ENCODE measurements at places on chromosomes 2 and 18.

GRCh38 chr18:13494871-13495445, 231.4 kb downstream of the FAM210A start:
- DNase-seq: no peak

GRCh38 chr2:98601532-98602132, 6.7 kb downstream of the COA5 start:
- no peak for DNase-seq

DNA sequence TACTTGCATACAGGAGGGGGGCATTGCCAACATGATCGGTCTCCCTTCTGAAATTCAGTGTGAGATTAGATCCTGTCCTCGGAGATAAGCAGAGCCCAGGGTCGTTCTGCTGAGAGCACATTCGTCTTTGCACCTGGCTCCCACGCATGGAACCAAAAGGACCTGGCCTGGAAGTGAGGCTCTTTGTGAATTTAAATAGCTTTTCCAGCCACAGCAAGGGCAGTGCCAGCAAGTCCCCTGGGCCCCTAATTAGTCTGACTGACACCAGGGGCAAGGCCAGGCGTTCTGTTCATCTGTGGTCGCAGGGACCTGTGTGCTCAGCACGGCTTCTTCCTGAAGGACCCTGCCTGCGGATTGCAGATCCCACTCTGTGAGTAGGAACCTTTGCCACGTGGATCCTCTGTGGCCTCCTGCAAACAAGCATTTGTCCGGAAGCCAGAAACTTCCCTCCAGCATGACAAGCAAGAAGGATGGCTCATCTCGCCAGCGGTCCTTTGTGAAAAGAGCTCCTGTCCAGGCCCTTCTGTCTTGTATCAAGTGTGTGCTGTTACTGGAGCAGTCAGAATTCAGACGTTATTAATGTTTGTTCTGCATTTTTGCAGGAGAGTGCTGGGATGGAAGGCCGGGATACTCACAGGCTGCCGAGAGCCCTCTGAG, 128.7 kb downstream of the TPO start:
- DNase-seq: no peak

- DNase-seq: no peak
These were observed 27.8 kb downstream of the MBD5 start for GRCh38 chr2:148048475-148049221.

DNA sequence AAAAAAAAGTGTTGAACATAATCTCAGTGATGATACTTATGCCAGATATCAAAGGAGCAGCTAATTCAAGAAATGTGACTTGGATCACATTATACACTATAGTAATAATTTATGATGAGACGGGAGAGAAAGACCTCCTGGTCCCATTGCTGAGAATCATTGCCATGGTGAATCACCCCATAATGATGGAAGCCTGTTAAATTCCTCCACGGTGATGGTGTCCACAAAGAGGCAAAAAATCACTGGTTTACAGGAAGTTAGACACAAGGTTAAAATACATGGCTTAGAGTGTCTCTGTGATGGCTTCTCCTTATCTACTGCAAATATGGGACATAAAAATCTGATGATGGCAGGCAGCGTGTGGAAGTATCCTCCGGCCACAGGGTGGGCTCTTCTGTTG, 210.0 kb downstream of the CDH2 start:
- no peak for DNase-seq

GRCh38 chr2:146143971-146144370, 1624.1 kb upstream of the ZEB2 start:
- no peak for DNase-seq

- DNase-seq: no peak
These were observed 33.2 kb upstream of the CYTIP start for GRCh38 chr2:157476953-157477709.

GRCh38 chr2:74361327-74361726, 18.1 kb upstream of the SLC4A5 start:
- no peak for DNase-seq

- DNase-seq: no peak
These were observed 10.9 kb downstream of the MEP1B start for GRCh38 chr18:32200766-32201165.

GRCh38 chr2:55161295-55162210, 70.5 kb downstream of the CLHC1 start:
- no peak for DNase-seq

DNA sequence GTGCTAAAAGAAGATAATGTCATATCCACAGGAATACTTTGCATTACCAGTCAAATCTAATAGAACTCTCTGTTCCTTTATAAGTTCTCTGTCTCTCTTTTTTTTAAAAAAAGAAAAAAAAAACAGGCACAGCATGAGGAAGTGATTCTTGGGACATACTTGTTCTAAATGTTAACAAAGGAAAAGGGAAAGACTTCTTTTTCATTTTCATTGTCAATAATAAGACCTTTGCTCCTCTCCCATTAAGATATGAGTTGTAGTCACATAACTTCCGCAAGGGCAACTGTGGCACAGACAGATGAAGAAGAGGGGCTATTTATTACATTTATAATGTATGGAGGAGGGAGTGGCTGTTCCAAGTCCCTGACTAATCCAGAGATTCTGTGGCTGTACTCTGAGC, 4.7 kb downstream of the CD302 start:
- no peak for DNase-seq

- DNase-seq: no peak
These were observed 101.4 kb upstream of the ATP8B1 start for GRCh38 chr18:57904535-57904934.

- no peak for DNase-seq
These were observed 50.1 kb upstream of the PIEZO2 start for GRCh38 chr18:11199477-11199876.

DNA sequence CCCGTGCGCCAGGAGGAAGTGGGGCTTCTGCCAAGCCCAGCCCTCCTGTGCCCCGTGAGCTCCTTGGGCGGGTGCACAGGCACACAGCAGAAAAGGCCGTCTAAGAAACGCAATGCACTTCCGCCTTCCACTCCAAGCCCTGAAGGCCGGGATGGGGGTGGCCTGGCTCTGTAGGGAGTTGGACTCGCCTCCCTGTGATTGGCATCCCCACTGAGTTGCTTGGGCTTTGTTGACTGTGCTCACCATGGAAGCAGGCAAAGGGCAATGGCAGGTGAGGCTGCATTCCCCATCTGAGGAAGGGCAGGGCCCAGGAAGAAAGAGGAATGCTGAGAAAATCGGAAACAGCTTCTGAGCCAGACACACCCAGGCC, 66.8 kb downstream of the CRACDL start:
- no peak for DNase-seq

GRCh38 chr2:40642237-40642636, 190.3 kb upstream of the SLC8A1 start:
- DNase-seq: no peak

- peak; percentile 74 for DNase-seq
These were observed 1.1 kb upstream of the FARP2 start for GRCh38 chr2:241354668-241355658.

GRCh38 chr18:58057291-58057965, 13.4 kb downstream of the NEDD4L start:
- DNase-seq: no peak

- no peak for DNase-seq
These were observed 3.6 kb upstream of the TFCP2L1 start for GRCh38 chr2:121288454-121289231.

GRCh38 chr2:95264624-95265023, 9.6 kb upstream of the PROM2 start:
- DNase-seq: no peak

GRCh38 chr18:77249569-77250500, at the start of gene GALR1:
Gene GALR1 (plus strand): TSS chr18:77249848. CDS start chr18:77250549, 701 bp downstream.
- peak; percentile 41 for DNase-seq

DNA sequence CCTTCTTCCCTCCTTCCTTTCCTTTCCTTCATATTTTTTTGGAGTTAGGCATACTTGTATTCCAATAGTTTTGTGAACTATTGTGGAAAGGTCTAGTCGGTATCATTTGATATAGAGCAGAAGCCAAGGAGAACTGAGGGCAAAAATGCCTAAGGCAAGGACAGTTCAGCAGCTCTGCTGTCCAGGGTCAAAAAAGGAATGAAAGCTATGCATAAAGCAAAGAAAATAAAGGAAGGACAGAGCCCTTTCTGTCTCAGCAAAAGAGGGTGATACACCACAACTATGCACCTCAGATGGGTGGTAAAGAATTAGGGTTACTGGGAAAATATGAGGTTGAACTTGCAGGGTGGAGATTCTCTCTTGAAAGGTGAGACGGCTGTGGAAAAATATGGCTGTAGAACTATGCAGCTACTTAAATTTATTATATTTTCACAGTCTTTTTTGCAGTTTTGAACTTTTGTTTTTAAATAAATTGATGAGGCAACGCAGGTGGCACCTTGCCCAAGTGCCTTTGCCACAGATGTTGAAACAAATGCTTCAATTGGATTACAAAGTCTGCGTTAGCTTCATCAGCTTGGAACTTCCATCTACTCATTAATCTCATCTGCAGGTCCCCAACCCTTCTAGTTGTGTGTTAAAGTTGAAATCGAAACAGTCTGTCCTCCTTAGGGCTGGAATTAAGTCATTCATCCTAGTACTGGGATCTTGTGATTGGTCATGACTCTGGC, 20.8 kb downstream of the LHCGR start:
- DNase-seq: no peak

- no peak for DNase-seq
These were observed 26.2 kb downstream of the ATAD2B start for GRCh38 chr2:23900541-23901322.

- no peak for DNase-seq
These were observed 32.7 kb downstream of the MEX3C start for GRCh38 chr18:51164761-51165281.

DNA sequence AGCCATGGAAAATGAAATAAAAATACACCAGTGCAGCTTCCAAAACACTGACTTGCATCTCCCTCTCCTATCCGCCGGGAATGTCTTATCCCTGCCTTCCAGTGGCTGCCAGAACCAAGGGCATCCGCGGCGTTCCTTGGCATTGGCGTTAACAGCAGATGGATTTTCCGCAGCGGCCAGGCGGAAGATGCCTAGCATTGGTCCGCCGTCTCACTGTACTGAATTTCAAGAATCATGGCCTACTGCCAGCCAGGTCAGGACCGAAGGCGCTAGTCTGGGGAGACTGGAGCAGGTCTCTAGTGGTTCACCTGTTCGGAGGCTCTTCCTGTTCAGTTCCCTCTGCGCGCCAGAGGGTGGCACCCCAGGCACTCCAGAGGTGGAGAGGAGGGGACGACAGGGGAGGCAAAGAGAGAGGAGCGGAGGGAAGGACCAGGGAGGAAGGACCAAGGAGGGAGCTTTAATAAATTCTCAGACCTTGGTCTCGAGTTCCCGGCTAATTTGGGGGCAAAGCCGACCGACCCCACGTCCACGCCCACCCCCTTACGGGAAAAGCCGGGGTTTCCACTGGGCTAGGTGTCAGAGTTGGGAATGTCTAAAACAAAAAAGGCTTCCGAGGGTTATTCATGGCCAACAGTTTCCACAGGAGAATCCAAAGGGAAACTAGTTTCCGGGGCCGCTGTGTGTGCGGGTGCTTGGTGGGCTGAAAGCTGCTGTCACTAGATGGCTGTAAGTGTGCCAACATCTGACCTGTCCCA, 3.7 kb upstream of the BCL2L11 start:
- DNase-seq: peak; percentile 78

DNA sequence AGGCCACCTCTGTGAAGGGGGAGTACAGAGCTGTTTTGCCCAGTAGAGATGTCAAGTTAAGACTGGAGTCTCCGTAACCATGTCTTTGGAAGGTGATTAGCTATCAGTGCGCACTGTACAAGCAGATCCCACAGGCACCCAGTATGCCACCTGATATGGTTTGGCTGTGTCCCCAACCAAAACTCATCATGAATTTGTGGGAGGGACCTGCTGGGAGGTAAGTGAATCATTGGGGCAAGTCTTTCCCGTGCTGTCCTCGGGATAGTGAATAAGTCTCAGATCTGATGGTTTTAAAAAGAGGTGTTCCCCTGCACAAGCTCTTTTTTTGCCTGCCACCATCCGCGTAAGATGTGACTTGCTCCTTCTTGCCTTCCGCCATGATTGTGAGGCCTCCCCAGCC, 90.2 kb downstream of the ACTR2 start:
- DNase-seq: no peak

Measured in activated T-cell treated with anti-CD3 and anti-CD28 coated beads, Interleukin-2, amount 50 U/mL, for 24 hours (primary cell).